8988T (cell line): ENCODE measurements at places on chromosomes 2 and 18.
A peak's percentile ranks its signal among the peaks of the same experiment; 100 is the strongest.

DNA sequence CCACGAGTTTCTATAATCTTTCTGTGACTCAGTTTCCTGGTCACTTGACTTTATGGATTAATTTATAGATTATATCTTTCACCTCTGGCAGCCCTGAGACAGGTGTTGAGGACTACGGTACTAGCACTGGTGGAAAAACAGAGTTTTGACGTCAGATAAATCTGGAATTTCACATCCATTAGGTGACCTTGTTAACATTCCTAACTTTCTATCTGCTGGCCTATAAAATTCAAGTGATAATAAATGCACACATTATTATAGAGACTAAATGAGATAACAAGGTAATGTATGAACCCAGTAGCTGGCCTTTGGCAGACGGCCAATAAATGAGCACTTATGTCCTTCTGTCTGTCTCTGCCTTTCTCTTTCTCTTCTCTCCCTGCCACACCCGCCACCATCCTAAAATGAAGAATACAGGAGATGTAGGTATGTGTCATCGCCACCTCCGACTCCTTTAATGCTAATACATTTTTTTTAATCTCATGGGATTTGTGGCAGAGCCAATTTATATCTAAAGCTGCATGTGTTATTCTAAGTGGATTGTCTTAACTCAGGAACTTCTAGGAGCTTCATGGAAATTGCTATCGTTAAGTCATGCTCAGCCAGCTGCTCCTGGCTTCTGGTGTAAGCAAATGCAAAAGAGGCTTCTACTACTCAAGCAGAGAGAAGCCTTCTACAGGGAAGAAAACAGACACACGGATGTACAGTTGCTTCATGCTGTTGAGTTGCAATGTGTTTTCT lies 2.3 kb downstream of the TM4SF20 start:
- no peak for DNase-seq

GRCh38 chr18:9719421-9719981 lies 11.4 kb downstream of the RAB31 start:
- no peak for DNase-seq

DNA sequence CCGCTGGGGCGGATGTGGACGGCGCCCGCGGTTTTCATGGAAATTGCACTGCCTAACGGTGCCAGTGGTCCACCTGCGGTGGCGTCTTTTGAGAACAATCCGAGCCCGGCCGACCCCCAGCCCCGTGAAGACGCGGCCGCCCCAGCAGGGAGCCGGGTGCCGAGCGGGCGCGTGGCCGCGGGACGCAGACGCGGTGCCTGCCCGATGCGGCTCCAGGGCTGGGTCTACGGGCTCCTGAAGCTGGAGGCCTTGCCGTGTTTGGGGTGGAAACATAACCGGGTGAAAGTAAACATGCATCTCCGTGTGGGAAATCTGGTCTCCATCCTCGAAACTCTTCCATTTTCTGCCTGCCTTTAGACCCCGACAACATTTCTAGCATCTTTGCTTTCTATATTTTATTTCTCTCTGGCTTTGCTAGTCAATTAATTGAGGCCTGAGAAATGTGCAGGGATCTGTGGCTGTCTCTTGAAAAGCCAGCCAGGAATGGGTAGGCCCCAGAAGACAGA lies 572 bp downstream of the INPP4A start:
- no peak for DNase-seq

DNA sequence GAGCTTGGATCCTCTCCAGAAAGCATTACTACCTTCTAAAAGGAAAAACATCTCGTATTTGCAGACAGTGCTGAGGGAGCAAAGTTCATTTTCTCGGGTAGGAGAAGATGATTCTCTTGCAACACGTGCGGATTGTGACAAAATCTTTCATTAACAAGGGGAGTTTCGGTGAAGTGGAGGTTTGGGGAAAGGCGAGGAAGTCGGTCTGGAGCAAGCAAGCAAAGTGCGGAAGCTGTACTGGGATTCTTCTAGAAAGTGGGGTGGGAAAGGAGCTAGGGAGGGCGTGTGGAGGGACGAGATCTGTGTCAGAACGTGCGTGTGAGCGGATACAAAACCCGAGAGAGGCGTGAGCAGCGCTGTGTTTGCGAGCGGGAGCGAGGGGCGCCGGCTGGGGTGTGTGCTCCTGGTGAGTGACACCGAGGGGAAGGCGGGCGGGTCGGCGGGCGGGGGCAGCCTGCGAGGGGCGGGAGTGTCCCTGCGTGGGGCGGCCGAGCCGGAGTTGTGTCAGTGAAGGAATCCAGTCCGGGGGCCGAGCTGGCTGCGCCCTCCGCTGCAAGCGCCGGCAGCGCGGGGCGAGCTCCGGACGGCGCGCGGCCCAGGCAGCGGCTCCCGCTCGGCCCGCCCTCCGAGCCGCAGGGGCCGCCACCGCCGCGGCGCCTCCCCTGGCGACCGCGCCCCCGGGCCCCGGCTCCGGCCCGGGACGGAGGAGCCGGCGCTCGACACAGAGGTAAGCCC lies at the start of gene SPATS2L:
Gene SPATS2L, plus strand, starts transcription at position 498 of the 735 bp plus-strand sequence. CDS start 82,552 bp downstream, outside the sequence.
- DNase-seq: peak; percentile 74

DNA sequence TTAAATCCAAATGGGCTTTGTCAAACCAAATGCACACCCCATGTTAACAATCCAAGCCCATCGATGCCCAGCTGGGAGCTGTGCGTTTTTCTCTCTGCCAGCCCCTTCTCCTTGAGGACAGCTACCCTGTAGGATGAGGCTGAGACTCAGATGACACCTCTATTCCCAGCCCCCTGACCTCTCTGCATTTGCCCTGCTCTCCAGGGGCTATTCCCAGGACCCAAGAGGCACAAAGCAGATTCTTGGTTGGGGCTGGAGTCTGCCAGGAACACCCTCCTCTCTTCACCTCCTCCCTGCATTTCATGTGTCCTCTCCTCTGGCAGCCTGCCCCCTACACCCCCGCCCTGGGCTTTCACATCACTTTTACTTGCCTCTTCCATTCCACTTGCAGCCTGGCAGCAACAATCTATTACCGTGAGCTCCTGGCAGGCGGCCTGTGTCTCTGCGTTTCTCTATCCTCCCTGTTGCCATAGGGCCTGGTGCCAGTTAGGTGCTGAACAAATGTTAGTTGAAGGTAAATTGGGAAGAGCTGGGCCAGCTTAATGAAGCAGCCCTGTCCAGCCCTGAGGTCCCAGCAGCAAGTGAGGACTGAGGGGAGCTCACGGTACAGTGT lies 51.8 kb downstream of the ADD2 start:
- DNase-seq: no peak

DNA sequence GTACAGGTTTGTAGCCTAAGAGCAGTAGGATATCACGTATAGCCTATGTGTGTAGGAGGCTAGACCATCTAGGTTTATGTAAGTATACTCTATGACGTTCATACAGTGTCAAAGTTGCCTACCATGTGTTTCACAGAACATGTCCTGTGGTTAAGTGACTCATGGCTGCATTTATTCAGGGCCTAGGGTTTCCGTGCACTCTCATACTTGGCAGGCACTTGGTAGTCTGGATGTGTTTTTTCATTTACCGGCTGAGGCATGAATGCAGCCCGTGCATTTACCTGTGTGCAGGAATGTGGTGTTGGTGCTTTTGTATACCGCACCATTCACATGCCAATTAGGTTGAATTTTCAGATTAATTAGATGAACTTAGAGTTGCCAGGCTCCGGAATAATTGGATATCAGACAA lies 43.4 kb downstream of the MYL12B start:
- DNase-seq: no peak

DNA sequence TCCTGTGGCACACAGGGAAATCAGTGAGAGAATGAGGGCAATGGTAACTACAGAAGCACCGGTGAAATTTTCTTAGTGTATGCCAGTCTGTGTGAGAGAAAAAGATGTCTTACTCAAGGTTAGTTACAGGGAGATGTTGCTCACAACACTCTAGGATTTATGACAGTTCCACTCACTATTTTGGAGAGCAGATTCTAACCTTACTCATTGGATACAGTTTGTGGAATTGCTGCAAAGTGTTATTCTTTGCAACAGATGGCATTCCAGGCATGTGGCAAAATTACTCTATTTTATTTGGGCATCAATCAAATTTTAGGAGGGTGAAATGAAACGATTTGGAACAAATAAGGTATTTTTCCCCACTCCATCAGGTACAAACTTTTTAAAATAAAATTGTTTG lies 449.1 kb downstream of the PIK3C3 start:
- DNase-seq: no peak

DNA sequence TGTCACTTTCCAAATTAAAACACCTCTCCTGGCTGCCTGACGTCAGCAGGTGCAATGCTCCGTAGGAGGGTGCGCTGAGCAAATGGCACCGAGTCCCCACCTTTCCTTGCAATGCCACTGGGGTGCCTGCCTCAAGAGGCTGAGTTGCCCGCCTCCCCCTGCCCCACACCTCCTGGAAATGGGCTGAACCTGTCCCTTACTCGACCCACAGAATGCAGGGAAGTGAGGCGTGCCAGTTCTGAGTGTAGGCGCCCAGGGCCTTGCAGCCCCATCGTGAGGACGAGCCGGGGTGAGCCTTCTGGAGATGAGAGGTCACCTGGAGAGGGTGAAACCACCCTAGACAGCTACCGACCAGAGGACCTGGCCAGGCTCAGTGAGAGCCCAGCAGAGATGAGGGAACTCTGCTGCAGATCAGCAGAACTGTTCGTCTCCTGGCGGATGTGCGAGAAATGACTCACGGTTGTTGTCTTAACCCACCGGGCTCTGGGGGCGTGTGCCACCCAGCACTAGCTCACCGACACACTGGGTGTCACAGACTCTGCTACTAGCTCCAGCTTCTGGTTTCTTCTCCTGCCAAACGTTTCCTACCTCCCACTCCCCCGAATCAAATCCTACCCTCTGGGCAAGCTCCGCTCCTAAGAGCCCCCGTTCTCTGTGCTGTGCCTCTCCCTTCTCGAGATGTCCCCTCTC lies 168.7 kb upstream of the HDAC4 start:
- no peak for DNase-seq

DNA sequence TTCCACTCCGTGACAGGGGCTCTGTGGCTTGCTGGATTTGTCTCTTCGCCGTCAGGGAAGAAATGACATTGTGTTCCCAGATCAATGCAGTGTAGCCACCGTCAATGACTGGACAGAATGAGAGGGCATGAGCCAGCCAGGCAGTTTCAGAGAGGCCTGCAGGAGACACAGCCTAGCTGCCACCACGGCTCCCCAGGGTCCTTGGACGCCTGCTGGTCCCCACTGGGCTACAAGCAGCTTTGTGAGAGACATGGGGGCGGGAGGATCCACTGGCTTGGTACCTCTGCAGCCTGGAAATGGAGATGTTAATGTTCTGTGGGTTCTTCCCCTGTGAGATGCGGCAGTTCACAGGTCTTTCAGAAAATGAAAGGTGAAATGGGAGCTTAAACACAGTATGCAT lies 12.1 kb upstream of the AMER3 start:
- no peak for DNase-seq

DNA sequence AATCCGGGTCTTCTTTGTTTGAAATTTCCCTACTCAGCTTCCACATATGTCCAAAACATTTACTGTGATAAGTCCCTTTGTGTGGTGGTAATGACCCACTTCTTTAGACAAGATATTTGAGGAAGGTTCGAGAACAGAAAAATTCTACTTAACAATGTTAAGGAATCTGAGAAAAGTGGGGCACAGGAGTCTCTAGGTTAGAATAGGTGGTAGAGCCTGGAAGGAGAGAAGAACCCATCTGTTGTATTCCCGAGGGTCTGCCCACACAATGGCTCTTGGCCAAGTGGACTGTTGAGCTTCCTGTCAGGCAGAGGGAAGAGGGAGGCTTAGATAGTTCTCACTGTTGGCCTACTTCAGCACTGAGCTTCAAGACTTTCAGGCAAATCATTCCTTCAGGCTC lies 4.3 kb downstream of the IGFBP2 start:
- no peak for DNase-seq
